ENCODE measurements at places on chromosomes 11 and 22.

DNA sequence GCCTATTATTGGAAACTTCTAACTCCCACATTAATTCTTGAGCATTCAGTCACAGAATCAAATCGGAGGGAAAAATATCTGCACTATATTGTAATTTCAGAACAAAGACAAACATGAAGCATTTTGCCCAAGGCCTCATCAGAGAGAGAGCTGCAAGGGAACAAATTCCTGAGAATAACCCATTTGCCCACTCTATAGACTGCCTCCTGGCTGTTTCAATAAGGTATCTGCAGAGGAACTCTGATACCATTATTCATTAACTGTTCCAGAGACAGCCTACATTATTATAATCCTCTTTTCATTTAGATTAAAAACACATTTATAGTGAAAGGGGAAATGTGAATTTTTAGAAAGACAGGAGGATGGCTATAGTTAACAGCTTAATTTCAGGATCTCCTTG, 663.9 kb downstream of the DLG2 start:
- DNase-seq = no peak

DNA sequence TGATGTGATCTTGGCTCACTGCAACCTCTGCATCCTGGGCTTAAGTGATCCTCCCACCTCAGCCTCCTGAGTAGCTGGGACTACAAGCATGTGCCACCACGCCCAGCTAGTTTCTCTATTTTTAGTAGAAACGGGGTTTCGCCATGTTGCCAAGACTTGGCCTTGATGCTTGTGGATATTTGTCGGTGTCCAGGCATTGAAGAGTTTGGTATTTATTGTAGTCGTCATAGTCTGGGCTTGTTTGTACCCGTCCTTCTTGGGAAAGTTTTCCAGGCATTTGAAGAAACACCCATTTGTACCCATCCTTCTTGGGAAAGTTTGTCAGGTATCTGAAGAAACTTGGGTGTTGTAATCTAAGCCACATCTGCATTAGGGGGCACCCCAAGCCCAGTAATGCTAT, 28.7 kb downstream of the FCHSD2 start:
- no peak for DNase-seq

GRCh38 chr11:10438458-10438857, 16.6 kb upstream of the AMPD3 start:
- no peak for DNase-seq

DNA sequence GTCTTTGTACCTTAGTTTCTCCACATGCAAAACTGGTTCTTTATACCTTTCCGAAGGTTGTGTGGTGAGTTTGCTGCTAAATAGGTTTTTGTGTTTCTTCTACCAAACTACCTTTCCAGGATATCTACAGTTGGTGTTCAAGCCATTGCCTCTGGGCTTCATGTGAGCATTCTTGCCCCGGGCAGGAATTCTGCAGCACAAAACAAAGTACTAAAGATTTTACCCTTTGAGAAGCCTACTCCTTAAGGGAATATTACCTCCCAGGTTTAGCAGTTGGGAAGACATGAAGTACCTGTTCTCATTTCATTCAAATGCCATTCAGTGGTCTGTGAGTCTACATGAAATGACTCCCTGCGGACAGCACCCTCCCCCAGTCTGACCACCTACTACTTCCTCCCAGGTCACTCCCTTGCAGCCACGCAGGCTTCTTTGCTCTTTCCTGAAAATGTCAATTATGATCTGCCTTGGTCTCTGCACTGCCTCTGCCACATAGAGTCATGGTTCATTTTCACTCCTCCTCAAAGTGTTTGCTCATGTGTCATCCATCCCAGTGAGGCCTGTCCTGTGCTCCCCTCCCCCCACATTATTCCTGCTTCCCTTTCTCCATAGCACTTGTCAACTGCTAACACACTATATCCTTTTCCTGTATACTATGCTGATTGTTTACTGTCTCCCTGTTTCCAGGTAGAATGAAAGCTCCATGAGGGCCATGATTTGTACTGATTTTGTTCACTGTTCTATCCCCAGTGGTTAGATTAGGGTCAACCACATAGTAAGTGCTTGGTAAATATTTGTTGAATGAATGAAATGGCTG, 36.9 kb downstream of the PACS1 start:
- no peak for DNase-seq

GRCh38 chr11:74581954-74582547, 10.3 kb upstream of the POLD3 start:
- DNase-seq = no peak

DNA sequence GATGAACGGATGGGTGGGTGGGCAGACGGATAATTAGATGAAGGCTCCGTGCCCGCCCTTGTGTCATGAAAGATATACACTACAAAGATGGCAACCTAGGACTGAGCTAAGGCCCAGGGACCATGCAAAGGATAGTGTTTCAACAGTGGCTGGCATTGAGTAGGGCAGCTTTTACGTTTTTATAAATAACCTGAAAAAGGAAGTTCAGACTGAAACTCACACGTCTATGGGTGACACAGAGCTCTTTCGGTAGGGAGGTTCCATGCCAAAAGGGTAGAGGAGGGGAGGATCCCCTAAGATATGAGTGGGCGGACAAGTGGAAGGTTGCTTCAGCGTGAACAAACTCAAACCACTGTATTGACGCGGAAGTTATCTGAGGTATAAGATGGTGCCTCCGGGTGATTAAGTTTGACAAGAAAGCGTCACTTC, 90.5 kb downstream of the UBASH3B start:
- peak; percentile 54 for DNase-seq

DNA sequence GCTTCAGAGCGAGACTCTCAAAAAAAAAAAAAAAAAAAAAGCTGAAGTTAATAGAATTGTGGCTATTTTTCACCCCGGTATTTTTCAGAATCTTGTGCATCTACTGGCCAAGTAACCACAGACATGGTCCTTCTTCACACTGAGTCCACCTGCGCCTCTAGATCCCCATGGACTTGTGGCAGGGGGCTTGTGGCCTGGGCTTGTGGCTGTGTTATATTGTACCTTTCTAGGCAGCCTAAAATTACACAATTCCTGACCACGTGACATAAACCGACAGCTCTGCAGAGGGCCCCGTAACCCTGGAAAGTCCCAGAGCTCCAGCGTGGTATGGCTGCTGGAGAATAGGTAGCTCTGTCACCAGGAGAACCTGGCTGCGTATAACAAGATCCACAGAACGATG, 10.9 kb upstream of the NAALADL1 start:
- no peak for DNase-seq

- no peak for DNase-seq
Observed at GRCh38 chr11:111450480-111451320, 61.5 kb downstream of the BTG4 start.

GRCh38 chr11:8231979-8232378, 31.7 kb downstream of the LMO1 start:
- DNase-seq = no peak

GRCh38 chr11:16853266-16853665, 114.8 kb downstream of the C11orf58 start:
- no peak for DNase-seq

DNA sequence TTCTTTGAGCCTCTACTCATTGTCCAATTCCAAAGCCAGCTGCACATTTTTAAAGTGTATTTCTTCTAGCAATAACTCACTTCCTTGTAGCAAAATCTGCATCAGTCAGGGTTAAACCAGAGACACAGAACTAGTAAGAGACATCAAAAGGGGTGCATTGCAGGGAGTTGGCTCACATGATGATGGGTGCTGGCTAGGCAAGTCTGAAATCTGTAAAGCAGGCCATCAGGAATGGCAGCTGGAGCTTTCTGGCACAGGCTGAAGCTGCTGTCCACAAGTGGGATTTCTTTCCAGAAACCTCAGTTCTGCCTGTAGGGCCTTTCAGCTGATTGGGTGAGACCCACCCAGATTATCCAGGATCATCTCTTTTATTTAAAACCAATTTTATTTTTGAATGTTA, 698.1 kb downstream of the NTM start:
- no peak for DNase-seq

DNA sequence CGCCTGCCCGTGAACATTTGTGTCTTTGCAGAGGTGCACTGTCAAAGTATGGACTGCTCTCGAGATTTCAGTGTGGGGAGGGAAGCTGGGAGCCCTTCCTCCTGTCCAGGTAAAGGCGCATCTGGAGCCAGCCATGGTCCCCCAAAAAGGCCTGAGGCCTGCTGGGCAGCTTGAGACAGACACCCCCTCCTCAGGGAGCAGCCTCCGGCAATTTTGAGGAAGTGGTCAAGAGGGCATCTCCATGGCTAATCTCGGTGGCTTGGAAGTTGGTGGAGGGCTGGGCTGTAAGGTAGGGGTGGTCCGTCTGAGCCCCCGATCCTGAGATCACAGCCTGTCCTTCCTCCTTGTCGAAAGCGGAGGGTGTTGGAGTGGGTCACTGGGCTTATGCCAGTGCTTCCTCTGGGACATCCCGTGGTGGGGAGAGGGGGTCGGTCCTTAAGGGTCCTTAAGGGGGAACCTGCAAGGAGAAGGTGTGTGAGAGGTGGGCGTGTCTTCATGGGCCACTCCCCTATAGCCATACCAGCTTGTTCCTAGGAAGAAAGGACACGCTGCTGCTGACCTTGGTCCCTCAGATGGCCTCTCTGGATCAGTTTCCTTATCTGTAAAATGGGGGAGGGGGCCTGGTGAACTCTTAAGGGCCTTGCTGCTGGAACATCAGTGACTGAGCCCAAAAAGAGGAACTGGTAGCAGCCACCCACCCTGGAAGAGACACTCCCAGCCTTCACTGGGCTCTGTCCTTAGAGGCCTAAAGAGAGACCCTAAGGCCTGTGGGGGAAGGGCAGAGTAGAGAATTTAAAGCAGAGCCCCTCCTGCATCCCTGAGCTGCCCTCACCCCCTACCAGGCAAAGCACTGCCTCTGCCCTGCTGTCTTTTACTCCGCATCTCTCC, 2.6 kb downstream of the KCNC1 start:
- DNase-seq = no peak

GRCh38 chr22:17264321-17265052, 45.3 kb upstream of the ADA2 start:
- no peak for DNase-seq

DNA sequence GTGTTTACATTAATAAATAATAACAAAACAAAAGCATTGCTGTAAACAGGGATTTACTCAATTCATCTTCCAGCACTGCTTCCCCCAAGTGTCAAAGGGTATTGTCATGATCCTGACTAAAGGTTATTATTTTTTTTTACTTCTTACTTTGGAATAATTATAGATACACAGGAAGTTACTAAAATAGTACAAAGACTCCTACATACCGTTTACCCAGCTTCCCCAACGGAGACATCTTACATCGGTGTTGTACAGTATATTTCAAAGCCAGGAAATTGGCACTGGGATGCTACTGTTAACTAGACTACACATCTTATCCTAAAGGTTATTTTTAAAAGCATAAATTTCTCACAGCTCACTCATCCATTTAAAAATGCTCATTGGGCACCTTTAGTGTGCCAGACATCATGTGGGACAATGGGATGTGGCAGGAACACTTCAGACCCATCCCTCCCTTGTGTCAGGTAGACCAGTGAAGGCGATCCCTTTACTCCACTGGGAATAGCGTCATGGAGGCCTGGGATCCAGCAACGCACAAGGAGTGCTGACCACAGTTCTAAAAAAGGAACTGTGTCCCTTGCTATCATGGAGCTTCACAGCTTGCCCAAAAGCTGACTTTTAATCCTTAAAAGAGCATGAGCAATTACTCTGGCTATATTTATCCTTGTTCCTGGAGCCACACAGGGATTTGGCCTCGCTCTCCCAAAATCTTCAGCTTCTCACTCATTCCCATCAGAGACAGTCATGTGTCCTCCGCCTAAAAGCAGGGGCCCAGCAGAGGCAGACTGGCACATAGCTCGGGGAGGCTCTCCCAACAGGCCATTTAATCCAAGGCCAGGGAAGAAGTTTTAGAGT, 3.1 kb upstream of the IRAG1 start:
- no peak for DNase-seq

DNA sequence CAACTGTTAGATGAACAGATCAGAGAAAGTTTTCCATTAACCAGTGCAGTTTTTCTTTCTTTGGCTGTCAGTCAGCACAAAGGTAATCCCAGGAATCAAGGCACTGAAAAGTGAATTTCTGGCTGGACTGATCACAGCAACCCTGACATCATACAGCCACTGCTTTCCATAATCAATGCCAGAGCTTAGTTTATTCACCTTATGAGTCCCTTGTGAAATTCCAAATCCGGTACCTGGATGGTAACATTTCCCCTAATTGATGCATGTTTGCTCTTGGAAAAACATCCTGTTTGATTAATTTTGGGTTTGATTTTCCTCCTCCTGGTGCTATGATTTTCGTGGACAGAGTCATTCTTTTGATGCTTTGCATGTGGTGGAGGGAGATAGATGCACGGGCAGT, 319.8 kb downstream of the INSC start:
- DNase-seq = no peak

DNA sequence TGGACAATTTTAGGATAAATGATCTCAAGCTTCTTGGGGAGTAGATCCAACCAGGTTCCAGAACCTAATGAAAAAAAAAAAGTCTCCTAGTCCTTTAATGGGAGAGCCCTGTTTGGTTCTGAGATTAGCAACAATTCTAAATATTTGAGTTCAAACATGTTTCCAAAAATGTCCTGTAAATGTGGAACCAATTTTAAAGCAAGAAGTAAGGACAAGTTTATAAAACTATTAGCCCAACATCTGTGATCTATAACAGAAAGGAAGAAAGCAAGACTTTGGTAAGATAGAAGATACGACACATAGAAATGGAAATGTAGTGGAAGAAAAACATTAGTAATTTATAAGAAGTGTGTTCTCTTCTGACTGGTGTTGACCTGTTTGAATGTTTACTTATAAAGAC, 79.7 kb upstream of the SLC5A12 start:
- DNase-seq = no peak

- no peak for DNase-seq
Observed at GRCh38 chr11:72787216-72788104, 6.4 kb downstream of the STARD10 start.

DNA sequence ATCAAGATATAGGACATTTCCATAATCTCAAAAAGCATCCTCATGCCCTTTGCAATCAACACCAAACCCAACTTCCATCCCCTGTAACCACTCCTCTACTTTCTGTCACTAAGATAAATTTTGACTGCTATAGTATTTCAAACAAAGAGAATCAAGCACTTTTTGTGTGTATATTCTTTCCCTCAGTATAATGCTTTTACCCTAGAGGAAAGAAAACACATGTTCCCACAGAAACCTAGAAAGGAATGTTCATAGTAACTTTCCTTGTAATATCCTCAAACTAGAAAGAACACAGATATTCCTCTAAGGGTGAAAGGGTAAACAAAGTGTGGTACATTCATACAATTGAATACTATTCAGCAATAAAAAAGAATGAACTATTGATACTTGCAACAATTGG, 5.5 kb upstream of the PATE1 start:
- no peak for DNase-seq

DNA sequence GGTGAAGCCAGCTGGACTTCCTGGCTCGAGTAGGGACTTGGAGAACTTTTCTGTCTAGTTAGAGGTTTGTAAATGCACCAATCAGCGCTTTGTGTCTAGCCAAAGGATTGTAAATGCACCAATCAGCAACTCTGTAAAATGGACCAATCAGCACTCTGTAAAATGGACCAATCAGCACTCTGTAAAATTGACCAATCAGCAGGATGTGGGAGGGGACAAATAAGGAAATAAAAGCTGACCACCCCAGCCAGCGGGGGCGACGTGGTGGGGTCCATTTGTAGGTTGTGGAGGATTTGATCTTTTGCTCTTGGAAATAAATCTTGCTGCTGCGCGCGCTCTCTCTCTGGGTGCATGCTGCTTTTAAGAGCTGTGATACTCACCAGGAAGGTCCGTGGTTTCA, 202.9 kb downstream of the MIAT start:
- DNase-seq = no peak

Data from activated CD4-positive, CD25-positive, alpha-beta regulatory T cell treated with anti-CD3 and anti-CD28 coated beads, Interleukin-2, amount 50 U/mL, for 16 hours (primary cell).